CD4-positive, alpha-beta T cell treated with Interleukin-6 at 100 ng/mL for 8 hours (primary cell): ENCODE measurements at places on chromosomes 7 and 10.

DNA sequence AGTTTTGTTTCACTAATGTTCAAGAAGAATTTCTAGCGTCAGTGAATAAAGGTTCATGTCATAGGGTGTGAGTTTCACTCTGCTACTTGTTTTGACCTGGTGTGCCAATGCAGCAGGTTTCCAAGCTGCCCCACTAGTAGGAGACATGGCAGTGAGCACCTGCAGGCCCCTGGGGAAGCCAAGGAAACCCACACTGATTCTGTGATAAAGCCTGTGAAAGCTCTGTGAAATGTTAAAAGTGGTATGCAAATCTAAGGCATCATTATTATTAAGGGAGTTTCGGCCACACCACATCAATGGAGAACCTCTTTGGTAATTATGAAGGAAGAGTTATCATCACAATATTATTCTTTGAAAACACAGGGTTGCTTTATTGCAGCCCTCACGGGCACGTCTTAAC, 46.4 kb downstream of the ABCB5 start:
- no peak for DNase-seq

DNA sequence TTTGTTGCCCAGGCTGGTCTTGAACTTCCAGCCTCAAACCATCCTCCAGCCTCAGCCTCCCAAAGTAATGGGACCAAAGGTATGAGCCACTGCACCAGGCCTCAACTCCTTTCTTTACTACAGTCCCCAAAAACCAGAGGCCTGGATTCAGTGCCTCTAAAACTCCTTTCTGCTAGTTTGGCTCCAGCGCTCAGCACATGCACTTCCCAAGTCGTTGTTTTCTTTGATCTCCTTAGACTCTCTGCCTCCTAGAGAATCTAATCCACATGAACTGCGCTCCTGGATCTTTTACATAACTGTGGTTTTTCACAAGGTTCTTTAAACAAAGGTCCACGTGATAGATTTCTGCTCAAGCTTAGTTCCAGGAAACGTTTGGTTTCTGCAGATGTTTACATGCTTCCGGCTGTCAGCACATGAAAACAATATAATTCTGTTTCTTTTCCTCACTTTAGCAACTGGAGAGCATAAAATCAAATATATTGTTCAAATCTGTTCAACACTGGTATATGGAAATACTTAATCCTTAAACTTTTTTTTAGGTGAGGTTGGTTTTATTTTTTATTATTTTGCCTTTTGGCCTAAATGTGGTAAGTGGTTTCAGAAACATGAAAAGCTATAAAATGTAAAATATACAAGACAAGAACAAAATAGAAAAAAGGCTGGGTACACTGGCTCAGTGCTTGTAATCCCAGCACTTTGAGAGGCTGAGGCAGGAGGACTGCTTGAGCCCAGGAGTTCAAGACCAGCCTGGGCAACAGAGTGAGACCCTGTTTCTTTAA, 270.5 kb upstream of the MKLN1 start:
- peak; percentile 62 for DNase-seq

- DNase-seq: no peak
Observed at GRCh38 chr7:149362696-149363095, 98.2 kb downstream of the ZNF777 start.

DNA sequence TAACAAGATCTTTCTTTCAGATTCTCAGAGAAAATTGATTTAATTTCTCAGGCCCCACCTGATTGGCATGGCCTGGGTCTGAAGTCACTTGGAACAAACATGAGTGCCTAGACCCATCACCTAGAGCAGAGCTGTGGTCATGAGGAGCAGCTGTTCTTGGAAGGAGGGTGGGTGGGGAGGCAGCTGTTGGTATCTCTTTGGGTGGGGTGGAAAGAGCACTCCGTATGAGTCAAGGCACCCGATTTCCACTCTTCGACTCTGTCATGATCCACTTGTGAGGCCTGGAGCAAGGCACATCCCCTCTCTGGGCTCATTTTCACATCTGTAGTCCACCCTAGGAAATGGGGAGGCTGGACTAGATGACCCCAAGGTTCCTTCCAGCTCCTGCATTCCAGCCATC, 156.7 kb downstream of the C10orf105 start:
- DNase-seq: no peak

DNA sequence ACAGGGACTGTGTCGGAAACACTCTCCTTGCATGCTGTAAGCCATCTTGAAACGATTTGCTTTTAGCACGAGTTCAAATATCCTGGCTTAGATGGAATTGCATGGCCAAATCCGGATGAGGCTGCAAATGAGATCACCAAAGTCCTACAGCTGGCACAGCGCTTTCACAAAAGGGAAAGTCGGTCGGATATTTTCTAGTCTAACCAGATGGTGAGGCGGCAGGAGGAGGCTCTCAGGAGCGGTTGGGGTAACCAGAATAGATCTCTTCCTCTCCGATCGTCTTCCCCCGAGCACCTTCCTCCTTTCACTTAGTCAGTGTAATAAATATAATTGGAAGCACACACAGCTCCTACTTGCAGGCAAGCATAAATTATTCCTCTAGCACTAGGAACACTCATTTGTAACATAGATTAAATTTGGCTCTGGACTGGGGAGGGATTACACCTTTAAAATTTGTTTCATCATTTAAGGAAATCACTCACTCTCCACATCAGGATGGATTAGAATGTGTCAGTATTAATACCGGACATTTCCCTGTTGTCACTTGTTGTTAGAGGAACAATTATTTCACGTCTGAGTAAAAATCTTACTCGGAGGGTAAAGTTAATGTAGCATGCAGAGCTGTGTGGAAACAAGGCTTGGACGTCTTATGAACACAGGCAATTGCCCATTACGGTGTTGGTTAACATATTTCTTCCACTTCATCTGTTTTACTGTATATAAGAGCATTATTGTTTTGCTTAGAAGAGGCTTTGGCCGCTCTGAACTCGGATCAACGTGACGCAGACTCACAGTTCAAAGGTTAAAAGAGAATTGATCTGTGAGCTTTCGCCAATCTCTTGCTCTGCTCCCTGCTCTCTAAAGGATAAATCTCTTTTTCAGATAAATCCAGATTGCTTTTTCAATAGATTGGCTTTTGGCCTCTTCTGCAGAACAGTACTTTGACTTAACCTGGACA, 857.9 kb downstream of the TYW1 start:
- no peak for DNase-seq

GRCh38 chr7:85638394-85638793, 451.5 kb upstream of the SEMA3D start:
- no peak for DNase-seq

DNA sequence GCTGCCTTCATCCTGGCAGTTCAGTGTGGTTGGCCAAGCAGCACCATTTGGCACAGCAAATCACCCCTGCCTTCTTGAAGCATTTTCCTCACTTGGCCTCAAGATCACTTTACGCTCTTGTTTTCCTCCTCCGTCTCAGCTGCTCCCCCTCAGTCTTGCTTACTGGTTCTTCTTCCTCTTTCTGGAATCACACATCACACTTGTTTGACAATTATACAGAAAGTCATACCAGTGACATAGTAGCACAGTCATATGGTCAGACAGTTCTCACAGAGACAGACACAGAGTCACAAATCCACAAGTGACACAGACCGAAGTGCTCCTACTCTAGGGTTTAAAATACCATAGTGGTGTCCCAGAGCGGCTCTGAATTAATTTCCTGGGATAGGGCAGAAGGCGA, 43.8 kb upstream of the ARL4A start:
- DNase-seq: no peak

- no peak for DNase-seq
Observed at GRCh38 chr10:118922226-118922625, 107.3 kb upstream of the NANOS1 start.

DNA sequence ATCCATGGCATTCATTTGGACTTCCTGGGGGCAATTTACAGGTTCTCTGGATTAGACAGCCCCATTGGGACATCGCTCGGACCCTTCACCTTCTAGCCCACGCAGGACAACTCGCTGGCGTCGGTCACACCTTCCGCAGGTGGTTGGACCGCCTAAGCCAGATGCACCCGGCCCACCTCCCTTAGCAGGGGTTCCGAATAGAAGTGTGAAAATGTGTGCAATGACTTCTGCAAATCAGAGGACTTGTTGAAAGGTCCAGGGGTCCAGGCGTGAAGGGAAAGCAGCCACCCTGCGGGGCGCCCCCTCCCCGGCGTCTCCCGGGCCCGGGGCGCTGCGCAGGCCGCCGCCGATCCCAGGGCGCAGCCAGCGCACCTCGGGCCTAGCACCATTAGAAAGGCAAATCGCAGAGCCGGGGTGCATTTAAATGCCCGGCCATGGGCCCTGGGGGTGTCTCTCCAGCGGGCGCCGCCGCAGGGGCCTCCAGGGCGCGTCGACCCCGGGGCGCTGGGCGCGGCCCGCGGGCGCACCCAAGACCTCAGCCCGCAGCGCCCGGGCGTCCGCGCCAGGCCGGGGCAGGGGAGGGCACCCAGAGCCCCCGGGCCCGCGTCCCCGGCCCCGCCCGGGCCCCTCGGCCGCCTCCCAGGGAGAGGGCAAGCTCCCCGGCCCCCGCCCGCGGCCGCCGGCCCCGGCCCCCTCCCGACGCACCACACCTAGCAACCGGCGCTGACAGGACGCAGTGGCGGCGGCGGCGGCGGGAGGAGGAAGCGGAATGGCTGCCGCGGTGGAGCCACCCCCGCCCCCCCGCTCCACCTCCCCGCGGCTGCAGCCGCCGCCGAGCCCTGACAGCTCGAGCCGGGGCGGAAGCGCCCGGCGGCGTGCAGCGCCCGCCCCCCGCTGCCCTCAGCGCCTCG, 1.2 kb downstream of the JAZF1 start:
- peak; percentile 71 for DNase-seq

DNA sequence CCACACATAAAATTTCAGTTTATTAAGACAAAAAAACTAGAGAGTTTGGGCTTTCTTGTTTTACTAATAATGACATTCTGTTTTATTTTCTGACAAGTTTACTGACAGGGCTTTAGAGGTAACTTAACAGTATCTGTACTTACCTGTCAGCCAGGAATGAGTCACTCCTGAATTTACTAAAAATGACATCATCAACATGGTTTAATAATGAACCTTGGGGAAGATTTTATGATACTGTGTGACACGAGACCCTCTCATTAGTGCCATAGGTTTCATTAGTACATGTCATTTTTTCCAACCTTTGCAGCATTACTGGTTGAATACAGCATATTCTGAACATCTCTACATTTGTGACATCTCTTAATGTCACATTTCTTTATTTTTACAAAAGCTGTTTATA, 131.1 kb downstream of the KCND2 start:
- no peak for DNase-seq

DNA sequence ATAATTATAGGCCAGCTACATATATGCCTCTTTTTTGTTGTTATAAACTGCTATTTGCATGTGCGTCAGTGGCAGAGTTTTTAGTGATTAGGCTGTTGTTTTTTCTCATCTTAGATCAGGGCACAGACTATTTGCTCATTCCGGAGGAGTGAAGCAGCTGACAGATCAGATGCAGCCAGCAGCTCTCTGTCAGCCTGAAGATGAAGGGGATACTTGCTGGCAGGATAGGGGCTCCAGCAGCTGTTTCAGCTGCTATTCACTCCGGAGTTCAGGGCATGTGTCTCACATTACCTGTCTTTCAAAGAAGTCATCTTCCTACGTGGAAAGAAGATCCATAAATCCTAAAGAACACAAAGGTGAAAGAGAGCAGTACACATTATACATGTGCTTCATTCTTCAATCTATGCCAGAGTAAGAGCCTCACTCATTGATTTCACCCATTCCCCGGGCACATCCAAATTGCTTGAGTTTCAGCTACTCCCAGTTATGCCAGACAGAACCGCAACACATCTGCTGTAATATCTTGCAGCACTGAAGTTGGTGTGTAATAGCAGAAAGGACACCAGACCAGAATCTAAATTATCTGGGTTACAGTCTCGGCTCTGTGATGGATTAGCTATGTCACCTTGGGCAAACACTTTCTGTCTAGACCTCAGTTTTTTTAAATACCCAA, 182.8 kb upstream of the CHRM2 start:
- DNase-seq: no peak

DNA sequence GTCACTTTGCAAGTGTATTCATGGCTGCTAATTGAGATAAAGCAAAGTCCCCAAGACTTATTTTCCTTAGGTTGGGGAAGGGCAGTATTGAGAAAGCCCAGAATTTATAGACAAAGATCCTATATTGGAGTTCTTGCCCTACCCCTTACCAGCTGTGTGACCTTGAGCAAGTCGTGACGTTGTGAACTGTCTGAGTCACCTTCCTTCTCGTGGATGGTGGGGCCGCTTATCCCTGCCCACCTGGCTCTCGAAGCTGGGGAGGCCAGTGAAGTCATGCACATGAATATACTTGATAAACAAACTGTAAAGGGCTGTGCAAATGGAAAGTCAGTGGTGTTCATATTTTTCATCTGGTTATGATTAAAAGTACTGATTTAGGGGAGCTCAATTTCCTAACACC, 127.4 kb downstream of the TACC2 start:
- no peak for DNase-seq

DNA sequence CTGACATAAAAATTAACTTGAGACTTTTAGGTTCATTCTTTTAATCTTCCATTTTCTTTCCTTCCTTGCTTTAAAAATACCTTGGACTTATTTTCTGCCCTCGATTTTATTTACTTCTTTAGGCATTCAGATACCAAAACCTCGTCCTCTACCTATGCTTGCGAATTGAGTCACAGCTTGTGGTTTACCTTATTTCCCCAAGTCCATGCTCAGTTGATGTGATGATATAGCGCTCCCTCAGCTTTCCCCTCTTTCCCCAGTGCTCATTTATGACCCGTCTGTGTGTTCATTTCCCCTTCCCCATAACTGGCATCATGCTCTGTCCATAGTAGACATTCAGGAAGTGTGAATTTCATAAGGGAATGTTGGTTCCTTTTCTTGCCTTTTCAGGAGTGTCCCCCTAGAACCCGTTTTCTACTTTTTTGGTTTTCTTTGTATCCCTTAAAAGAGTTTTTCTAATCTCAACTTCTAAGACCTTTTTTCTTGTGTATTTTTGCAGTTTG, 19.1 kb upstream of the PRKRIP1 start:
- no peak for DNase-seq

DNA sequence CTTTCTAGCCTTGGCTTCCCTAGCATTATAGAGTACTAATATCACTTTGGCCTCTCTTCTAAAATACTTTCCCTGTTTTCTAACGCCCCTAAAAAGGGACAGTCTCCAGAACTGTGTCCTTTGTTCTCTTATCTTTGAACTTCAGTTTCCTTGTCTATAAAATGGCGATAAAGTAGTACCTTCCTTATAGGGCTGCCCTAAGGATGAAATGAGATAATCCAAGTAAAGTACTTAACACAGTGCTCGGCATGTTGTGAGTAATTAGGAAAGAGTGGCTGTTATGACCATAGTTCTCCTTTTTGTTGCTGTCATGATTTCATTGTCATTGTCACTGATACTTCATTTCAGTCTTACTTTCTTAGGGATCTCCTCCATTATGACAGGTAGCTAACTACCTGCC, 114.7 kb downstream of the EXOC4 start:
- no peak for DNase-seq

DNA sequence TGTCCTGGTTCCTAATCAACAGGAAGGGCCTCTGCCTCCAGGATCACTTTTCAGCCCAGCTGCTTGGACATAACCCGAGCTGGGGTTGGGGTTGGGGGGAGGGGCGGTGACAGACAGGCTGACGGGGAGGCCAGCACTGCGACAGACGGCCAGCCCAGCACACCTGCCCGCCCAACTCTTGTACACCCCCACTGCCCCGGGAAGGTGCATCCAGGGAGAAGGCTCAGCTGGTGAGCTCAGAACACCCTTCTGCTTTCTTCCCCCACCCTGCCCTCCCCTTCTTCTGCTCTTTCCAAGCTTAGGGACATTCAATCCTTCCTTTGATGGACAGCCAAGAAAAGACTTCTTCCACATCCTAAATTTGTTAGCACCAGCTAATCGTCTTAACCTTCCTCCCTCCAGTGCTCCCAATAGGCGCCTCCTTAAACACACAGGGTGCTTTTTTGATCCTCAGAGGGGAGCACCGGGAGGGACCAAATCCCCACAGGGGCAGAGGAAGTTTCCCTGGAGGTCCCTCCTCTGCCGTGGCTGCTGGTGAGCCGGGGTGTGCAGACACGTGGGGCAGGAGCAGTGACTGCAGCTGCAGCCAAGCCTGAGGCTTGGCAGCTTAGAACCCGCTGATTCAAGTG, 44.7 kb downstream of the COL13A1 start:
- DNase-seq: no peak
